ENCODE measurements at places on chromosomes 7 and 10.

- DNase-seq: peak; percentile 31
These were observed 139.0 kb upstream of the GDF10 start for GRCh38 chr10:47160967-47161366.

- DNase-seq: no peak
These were observed 122.8 kb downstream of the CUBN start for GRCh38 chr10:17006631-17007417.

DNA sequence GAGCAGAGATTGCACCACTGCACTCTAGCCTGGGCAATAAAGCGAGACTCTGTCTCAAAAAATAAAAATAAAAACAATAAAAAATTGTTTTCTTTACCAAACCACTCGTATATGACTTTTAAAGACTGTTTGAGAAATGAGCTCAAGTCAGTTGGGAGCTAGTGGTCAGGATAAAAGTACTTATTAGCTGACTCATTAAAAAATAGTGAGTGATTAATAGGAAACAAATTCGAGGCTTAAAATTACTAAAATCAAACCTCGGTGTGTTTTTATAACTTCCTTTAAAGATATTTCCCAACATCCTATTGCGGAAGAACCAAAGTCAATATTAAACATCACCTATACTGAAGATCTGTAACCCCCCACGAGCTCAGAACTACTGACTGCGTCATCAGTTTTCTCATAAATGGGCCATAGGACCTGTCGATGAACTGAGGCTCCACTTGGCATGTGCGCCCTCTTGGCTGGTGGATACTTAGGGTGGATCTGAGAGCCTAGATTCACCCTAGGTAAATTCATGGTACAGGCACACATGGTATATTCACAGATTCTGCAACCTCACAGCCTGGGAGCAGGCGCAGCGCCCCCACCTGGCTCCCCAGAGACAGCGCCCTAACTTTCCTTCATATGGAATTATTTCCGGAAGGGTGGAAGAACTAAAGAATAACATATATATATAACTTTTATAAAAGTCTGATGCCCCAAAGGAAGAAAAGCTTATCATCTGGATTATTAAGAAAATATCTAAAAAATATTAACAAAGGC, 9.2 kb downstream of the MKI67 start:
- DNase-seq: no peak

GRCh38 chr7:100456562-100456961, 7.5 kb downstream of the SPACDR start:
- DNase-seq: no peak

DNA sequence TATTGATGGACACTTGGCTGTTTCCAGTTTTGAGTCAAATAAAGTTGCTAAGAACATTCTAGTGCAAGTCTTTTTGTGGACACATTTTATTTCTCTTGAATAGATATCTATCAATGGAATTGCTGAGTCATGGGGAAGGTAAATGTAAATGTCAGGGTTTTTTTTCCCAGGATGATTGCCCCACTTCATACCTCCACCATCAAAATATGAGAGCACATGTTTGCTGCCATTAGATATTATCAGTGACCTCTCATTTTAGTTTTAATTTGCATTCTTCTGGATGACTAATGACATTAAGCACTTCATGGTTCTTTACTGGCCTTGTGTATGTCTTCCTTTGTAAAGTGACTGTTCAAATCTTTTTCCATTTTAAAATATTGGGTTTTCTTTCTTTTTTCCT, 45.7 kb downstream of the PAPSS2 start:
- no peak for DNase-seq

GRCh38 chr7:118731854-118732253, 507.4 kb downstream of the ANKRD7 start:
- DNase-seq: no peak

DNA sequence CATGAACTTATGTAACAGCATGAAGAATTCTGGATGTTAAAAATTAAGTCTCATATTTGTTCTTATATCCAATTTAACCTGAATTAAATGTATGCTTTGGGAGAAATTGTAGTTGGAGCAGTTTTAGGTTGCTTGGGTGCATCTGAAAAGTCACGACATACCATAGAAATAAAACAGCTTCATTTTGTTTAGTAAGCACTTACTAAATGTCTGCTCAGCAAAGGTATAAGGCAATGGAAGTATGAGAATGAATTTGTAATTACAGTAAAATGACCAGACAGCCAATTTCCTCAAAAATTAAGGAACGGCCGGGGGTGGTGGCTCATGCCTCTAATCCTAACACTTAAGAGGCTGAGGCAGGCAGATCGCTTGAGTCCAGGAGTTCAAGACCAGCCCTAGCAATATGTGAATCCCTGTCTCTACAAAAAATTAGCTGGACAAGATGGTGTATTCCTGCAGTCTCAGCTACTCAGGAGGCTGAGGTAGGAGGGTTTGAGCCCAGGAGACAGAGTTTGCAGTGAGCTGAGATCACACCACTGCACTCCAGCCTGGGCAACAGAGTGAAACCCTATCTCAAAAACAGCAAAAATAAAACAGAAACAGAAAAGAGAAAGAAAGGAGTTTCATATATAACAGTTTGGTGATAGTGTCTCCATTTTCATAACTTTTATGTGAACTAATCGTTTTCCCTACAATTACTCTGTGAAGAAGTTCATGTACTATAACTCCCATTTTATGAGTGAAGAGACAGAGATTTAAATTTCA, 47.2 kb upstream of the KLF6 start:
- DNase-seq: no peak

GRCh38 chr10:49141541-49142332, 7.9 kb upstream of the FAM170B start:
- DNase-seq: no peak

GRCh38 chr7:101926265-101926664, 108.8 kb downstream of the CUX1 start:
- no peak for DNase-seq

DNA sequence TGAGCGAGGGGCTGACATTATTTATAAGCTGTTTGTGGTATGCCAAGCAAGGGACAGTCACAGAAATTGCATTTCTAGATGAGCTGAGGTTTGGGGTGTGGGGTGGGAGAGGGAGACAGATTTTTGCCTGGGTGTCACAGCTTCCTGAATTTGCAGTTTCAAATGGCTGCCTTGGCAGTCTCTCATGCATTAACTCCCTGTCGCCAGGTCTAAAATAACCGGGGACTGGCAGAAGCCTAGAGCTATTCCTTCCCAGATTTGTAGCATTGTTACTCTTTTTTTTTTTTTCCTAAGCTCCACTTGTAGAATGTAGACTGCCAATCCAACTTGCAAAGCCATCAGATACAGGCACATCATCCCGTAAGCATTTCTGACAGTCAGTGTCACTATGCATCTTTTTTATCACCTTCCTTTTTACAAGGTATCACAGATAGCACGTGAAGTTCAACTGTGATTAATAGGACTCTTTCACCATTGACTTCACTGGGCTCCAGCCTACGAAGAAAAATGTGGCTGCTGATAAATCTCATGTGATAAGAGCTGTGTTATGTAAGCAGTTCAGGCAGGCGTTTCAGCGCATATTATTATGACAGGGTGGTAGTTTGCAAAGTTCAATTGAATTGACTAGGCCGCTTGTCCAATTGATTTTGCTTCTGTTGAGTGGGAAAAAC, 130.7 kb upstream of the CELF2 start:
- no peak for DNase-seq

GRCh38 chr10:132172091-132173066, 14.4 kb upstream of the DPYSL4 start:
- no peak for DNase-seq

GRCh38 chr10:113865901-113866300, 11.4 kb downstream of the NHLRC2 start:
- DNase-seq: no peak
